Lower lobe of right lung (tissue), 2 donors: ENCODE measurements at places on chromosomes 1 and 21. TPM values are rescaled to one million over a fixed set of nuclear protein-coding genes. Genes with fewer than 3 reads are reported as not detected.

DNA sequence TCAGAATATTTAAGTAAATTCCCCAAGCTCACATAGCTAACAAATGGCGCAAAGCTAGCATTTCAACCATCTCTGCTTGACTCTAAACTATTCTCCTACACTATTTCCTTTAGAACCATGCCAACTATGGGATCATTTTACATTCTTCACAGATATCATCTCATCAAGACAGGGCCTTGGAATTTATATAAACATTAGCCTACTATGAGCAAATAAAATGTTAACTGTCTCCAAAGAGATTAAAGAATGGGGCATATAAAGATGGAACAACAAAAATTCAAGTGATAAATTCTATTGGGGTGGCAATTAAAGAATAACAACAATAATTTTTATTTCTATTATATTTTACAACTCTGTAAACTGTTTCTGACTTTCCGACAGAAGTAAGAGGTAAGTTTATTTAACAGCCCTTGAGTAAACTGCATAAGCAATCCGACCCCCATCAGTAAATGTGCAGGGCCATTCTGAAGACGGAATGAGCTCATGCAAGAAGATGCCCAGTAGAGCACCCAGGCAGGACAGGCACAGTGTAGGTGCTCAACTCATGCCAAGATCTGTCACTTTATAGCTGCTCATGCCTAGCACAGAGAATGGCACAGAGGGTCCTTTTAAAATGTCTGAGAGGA, 261.9 kb downstream of the VAV3 start:
- DNase-seq = no peak

DNA sequence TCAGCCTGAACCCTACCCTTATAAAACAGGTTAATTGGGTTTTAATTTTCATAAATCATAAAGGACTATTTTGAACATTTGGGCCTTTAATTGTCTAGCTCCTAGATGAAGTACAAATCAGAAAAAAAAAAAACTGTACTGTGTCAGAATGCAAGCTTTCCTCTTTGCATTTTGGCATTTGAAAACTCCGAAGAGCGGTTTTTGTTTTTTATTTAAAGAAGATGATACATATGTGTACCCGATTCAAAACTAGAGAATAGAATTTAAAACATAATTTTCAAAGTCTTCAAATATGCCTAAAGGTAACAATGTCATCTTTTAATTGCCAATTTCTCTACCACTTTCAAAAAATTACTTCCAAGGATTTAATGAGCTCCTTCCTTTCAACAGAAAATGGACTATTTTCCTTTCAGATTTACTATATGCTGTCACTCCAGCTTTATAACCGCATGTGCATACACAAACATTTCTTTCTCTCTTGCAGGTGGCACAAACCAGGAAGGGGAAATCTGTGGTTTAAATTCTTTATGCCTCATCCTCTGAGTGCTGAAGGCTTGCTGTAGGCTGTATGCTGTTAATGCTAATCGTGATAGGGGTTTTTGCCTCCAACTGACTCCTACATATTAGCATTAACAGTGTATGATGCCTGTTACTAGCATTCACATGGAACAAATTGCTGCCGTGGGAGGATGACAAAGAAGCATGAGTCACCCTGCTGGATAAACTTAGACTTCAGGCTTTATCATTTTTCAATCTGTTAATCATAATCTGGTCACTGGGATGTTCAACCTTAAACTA, 33.7 kb downstream of the MRPL39 start:
- no peak for DNase-seq

GRCh38 chr1:30373471-30374399, 349.6 kb downstream of the MATN1 start:
- no peak for DNase-seq

DNA sequence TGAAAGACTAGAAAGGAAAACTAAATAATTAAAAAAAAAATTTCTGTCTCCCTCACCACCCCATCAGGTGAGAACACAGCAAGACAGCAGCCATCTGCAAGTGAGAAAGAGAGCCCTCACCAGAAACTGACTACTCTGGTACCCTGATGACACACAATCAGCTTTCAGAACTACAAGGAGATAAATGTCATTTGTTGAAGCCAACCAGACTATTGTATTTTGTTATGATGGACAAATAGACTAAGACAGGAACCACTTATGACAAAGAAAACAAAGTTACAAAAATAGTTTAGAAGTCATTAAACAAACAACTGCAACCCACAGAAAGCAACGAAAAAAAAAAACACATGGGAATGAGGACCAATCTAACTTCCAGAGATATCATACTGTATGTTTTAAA, 98.3 kb downstream of the FAF1 start:
- DNase-seq = no peak

GRCh38 chr1:112395256-112395820, 676 bp upstream of the CTTNBP2NL start:
- DNase-seq = no peak

GRCh38 chr1:41672641-41673361, 188.3 kb upstream of the EDN2 start:
- DNase-seq = no peak

DNA sequence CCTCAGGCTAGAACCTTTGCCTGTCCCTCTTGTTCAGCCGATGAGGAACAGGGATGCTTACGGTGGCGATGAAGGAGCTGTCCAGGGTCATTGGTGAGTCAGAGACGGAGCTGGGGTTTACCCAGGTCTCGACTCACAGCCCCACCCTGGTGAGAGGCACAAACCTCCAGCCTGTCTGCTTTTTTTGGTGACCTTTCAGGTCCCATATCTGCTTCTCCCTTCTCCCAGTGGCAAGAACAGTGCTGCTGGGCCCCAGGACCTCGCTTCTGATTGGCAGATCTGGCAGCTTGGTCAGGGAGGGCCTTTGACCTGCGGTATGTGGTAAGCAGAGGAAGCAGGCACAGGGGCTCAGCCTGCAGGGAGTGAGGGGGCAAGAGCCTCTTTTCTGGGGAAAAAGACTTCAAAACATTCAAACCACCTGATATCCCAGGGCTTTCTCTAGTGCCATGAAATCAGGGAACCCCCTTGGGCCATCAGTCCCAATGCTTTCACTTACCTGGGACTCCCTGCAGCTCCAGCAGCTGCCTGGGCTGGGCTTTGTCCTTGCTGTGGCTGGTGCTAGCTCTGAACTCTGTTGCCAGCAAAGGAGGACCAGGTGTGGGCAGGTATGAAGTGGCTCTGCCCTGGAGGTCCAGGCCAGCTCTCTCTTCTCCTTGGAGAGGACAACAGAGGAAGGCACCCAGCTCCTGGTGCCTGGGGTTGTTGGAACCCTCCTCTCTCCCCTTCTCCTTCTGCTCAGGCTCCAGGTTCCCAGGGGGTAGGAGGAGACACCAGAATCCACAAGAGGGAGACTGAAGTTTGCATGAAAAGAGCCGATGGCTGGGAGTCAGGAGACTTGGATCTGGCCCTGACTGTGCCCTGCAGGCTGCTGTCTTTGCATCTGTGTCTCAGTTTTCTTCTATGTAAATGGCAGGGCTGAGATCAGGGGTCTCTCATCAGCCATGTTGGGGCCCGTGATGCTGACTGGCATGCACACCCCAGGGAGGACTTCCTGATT, 41.4 kb downstream of the TRIM62 start:
- no peak for DNase-seq

GRCh38 chr1:227994632-227995300, 12.0 kb upstream of the WNT3A start:
- DNase-seq = no peak

- DNase-seq = no peak
Observed at GRCh38 chr1:182217967-182218366, 156.5 kb upstream of the ZNF648 start.

DNA sequence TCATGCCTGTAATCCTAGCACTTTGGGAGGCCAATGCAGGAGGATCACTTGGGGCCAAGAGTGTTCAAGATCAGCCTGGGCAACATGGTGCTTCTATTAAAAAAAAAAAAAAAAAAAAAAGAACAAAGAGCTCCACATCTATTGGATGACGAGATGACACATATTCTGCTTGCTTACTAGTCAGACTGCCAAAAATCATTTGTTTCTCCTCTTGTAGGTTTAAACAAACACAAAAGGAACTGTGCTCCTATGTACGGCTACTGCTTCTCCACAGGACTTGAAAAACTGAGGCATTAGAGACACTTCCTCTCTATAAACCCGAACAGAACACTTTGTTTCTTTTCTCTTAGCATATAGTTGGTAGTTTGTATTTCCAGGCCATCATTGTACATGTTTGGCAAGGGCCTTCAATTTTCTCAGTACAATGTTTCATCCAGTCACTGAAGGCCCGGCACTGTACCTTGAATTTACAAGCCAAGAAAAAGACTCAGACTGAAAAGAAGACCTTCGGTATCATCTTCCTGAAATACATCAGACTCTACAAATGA, 6.0 kb downstream of the TRIT1 start:
- DNase-seq = no peak

- no peak for DNase-seq
Observed at GRCh38 chr1:212412374-212412773, 2.3 kb downstream of the PACC1 start.

GRCh38 chr21:26405735-26406361, 167.2 kb downstream of the CYYR1 start:
- no peak for DNase-seq

GRCh38 chr1:63618011-63618410, 24.8 kb downstream of the PGM1 start:
- no peak for DNase-seq

GRCh38 chr1:223031733-223032601, 111.1 kb downstream of the TLR5 start:
- DNase-seq = no peak

DNA sequence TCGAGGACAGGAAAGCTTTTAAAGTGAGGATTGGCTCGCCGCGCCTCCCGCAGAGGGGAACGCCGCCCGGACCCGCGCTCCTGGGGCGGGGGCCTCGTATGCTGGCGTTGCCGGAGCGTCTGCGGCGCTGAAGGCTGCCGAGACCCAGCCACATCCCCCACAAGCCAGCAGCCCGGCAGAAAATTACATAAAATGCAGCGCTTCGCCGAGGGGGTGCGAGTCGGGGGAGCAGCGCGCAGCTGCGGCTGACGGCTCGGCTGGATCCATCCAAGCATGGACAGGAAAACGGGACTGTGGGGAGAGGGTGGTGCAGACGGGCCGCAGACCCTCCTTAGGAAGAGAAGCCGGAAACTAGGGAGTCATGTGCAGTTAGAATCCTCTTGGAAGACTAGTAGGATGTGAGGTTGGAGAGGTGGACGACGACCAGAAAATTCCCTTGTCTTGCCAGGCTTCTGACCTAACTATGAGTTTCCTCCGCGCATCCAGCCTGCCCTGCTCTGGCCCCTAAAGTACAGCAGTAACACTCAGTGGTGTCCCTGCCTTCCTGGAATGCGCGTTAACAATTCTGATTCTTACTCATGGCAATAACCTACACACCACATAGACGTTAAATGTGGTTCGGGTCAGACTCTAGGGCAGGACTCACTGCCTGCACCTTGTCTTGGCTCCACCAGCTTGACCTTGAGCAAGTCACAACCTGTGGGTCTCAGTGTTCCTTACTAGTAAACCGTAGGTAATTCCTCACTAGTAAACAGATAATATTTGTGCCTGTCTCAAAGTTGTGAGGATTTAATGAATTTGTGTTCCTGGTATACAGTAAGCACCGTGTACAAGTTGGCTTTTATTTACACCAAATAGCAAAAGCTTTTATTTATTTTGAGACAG, 953 bp upstream of the BRWD1 start:
- DNase-seq = peak; percentile 58

GRCh38 chr1:11727119-11727518, 8.8 kb upstream of the AGTRAP start:
- DNase-seq = no peak

- no peak for DNase-seq
Observed at GRCh38 chr1:94863297-94863911, 43.2 kb downstream of the SLC44A3 start.

DNA sequence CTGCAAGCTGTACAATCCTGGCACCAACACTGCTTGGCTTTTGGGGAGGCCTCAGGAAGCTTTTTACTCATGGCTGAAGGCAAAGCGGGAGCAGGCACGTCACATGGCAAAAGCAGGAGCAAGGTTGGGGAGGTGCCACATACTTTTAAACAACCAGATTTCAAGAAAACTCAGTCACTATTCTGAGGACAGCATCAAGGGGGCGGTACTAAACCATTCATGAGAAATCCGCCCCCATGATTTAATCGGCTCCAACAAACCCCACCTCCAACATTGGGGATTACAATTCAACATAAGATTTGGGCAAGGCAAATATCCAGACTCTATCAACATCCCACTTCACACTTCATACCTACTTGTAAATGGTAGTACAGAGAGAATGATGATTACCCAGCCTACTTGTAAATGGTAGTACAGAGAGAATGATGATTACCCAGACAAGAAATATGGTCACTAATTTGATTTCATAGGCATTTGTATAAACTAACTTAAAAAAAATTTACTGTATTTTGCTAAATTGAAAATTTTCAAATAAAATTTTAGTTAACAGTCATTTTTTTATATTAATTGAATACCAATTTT, 24.9 kb downstream of the ATP5PF start:
- DNase-seq = no peak

DNA sequence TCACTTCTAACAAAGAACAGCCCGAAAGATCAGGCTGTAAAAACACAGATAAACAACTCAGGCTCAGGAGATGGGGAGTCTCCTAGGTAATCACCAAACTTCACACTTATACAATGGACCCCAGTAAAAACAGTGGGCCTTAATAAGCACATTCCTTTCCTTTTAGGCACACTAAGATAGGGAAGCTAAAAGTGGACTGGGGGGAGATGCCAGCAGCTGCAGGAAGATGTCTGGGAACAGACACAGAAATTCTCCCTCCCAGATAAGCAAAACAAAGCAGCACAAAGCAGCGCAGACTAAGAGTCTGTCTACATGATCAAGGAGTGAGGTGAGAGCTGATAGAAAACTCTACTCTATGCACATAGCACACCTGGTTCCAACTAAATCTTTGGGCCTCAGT, 29.0 kb upstream of the CTBS start:
- no peak for DNase-seq

- DNase-seq = peak; percentile 46
Observed at GRCh38 chr1:64536836-64537490, 67.0 kb downstream of the CACHD1 start.

The MYOM3 gene
- total RNA-seq = 0.15 TPM

The SPRR5 gene
- not detected for total RNA-seq

The PDIK1L gene
- total RNA-seq = 11.8 TPM

The VHLL gene
- total RNA-seq = not detected

The LDLRAD1 gene
- total RNA-seq = 13.7 TPM

The LGR6 gene
- total RNA-seq = 1.7 TPM

The KCNJ15 gene
- 62.7 TPM for total RNA-seq

The C1orf167 gene
- 2.2 TPM for total RNA-seq

The TINAGL1 gene
- 64.5 TPM for total RNA-seq

The CNTN2 gene
- not detected for total RNA-seq

The IL22RA1 gene
- total RNA-seq = 0.83 TPM

The ASCL5 gene
- not detected for total RNA-seq

The LINGO4 gene
- total RNA-seq = 0.50 TPM

The KRTAP11-1 gene
- not detected for total RNA-seq
